Stimulated activated CD8-positive, alpha-beta memory T cell treated with anti-CD3 and anti-CD28 coated beads, Interleukin-7, amount 100 ng/mL, for 1 hour (primary cell): ENCODE measurements at places on chromosomes 2 and 18.

- DNase-seq = no peak
These were observed 252.9 kb downstream of the CLIP4 start for GRCh38 chr2:29367986-29368658.

GRCh38 chr2:231455222-231455621 lies 9.1 kb downstream of the NCL start:
- DNase-seq = no peak

DNA sequence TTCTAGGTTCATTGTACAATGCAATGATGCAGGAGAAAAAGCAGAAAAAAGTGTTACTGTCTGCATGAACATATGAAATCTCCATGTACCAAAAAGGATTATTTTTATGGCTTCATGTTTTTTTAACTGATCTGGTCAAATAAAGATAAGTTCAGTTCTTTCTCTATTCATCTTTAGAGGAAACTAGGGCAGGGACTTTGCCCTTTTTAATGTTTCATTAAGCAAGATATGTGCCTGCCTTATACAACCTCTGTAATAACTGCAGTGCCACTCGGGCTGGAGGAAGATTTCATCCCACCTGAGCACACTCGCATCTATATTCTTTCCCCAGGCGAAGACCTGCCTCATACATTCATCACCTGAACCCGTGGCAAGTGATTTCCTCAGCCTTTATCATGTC lies 157.9 kb upstream of the DDX18 start:
- DNase-seq = no peak

GRCh38 chr2:187853381-187853791 lies 299.2 kb upstream of the TFPI start:
- DNase-seq = no peak

DNA sequence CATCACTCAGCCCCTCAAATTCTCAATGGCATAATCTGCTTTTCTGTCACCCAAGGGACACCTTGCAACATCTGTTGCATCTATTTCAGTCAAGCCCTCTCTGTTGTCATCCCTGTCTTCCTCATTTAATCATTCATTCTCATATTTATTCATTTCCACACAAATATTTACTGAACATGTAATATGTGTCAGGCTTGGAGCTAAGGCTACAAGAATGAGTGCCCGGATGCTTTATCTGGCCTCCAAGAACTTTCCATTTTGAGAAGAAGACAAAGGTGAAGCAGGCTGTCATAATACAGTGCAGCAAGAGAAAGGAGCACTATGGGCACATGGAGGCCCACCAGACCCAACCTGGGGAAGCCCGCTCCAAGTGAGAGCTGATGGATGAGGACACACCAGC lies 15.6 kb downstream of the IL18RAP start:
- no peak for DNase-seq

DNA sequence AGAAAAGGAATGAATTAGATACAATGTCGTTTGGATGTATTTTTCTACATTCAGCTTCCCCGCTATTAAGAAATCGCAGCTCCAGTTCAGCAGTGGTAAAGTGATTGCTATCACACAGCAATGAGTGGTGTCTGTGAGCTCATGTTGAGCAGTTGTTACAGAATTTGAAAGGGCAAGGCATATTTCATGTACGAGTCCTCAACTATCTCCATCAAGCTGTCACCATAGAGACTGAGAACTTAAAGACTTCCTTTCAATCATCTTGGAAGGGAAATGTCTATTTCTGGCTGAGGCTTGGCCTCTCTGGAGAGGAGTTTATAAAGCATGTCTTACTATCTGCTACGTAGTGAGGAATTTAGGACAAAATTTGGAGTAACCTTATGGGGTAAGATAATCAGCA lies 24.4 kb upstream of the FAM117B start:
- no peak for DNase-seq

DNA sequence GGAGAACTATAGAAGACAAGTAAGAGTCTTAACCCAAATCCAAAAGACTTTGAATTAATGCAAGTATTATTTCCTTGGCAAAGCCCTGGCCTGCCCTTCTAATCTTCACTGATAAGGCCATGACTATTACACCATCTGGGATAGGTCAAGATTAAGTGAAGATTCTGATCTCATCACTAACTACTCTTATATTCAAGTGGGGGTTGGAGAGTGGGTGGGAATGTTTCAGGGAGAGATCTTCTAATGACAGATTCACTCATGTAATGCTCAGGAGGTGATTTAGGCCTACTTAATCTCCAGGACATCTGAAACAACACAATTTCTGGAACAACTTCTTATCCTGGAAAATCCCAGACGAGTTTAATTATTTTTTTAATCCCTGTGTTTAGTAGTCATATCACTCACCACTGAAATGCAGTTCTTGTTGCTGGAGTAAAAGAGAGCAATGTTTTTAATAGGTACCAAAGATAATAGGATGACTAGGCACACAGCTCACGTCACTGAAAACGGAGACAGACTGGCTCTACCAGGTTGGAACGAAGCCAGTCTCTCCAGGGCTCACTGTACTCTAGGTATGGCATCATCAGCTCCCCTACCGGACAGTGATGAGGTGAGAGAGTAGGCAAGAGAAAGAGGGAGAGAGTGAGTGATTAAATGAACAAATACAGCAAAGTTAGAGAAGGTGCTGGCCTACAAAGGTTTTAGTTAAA lies 133.1 kb downstream of the NCKAP5 start:
- DNase-seq = no peak

- no peak for DNase-seq
These were observed 266.1 kb downstream of the SOCS6 start for GRCh38 chr18:70554854-70555445.

GRCh38 chr2:100664021-100664755 lies 101.4 kb downstream of the PDCL3 start:
- no peak for DNase-seq

DNA sequence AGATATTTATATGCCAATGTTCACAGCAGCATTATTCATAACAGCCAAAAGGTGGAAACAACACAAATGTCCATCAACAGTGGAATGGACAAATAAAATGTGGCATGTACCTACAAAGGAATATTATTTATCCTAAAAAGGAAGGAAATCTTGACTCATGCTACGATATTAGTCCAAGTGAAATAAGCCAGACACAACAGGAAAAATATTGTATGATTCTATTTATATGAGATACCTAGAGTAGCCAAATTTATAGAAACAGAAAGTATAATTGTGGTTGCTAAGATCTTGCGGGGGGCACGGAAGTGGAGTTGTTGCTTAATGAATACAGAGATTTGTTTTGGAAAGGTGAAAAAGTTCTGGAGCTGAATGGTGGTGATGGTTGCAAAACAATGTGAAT lies 33.0 kb upstream of the CCDC150 start:
- no peak for DNase-seq

GRCh38 chr18:41324020-41324791 lies 630.8 kb upstream of the PIK3C3 start:
- DNase-seq = no peak

DNA sequence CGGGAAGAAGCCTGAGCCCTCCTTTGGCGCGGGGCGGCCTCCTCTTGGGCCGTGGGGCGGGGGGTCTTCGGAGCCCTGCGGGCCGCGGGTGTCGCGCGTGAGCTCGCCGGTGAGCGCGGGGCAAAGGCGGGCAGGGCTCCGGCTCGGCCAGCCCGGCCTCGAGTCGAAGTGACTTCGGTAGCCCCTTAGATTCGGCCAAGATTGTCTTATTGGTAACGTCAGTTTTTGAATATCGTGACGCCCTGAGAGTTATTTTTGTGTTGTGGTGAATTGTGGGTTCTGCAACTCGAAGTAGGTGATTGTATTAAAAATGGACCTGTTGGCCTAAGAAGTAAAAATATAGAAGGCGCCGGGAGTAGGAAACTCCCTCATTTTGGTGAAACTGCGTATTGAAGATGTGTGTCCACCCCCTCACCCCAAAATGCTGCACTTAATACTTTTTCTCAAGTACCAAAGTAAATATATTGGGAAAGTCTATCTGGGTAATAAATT lies 669 bp downstream of the MARCHF7 start:
- DNase-seq = no peak

DNA sequence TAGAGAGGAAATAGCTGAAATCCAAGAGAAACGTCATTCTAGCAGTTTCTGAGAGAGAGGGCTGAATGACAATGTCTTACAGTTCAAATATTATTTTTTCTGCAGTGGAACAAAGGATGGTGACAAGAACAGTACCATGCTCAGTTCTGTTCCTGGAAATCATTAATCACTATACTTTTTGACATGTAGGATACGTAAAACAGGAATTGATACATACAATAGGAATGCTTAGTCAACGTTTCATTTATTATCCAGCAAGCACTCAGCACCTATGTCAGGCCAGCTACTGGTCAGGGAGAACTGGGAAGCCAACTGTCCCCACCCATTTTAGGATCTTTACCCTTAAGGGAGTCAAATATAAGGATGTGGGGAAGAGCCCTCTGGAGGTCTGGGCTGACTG lies 114.7 kb downstream of the DHRS9 start:
- DNase-seq = no peak

DNA sequence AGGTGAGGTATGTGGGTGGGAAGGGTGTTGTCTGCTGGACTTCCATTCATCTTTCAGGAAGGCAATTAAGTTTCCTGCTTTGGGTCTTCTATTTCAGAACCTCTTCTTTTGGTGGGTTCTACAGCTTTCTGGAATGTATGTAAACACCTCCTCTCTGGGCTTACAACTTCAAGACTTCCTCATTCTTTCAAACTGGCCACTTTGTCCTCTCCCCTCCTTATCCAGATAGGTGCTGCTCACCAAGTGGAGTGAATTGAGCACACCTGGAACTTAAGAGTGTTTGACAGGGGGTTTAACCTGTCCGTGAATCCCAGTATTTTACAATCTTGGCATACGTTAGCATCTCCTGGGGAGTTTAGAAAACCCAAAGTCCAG lies 5.2 kb upstream of the MRPL33 start:
- no peak for DNase-seq

DNA sequence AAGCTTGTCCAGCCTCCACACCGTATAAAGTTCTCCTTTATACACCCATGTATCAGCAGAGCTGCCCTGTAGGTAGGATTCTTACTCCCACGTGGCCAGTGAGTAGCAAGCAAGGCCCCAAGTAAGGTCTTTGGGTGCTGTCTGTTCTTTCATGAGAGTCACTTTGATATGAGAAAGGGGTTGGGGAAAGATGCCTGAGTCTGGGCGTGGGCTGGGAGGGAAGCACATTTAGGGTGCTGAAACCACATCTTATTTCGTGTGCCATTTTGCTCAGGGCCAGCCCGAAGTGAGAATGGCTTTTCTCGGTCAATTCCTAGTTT lies 436 bp upstream of the ITPRIPL1 start:
- no peak for DNase-seq

GRCh38 chr2:84879584-84880394 lies 1.1 kb downstream of the TRABD2A start:
- DNase-seq = no peak

GRCh38 chr2:175152242-175152641 lies 15.8 kb downstream of the ATF2 start:
- DNase-seq = no peak

DNA sequence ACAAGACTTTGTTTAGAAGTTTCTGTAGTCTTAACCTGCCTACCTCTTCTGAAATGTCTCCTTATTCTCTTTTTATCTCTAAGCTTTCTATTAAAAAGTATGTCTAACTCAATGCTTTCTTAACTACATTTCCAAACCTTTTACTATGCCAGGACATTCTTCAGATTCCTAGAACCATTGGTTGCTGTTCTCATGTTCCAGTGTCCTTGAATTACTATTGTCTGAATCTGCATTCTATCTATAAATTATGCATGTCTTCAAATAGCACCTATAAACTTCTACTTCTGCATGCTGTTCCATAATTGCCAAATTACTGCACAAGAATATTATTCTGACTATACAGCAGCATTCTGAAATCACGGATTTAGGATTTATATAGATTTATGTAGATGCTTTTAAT lies 166.0 kb upstream of the VWC2L start:
- DNase-seq = no peak

DNA sequence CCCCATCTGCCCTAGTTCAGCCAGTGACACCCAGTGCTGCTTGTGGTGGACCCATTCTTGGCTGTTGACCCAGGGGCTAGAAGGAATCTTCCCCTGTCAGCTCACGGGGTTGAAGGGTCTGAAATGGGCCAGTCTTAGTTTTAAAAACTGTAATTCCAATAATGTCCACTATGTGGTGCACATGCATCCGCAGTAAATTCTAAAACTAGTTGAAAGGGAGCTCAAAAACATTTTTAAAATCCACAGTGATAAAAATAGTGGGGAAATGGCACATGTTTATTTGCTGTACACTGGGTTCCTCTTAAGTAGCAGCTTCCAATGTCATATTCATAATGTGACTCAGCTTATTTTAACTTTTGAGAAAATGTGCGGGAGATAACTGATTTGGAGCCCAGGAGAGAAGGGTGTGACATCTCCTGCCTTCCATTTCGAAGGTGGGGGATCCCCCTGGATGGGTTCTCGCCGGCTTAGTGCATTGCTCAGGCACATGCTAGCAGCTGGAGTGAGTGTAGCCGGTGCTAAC lies 32.8 kb downstream of the GRHL1 start:
- DNase-seq = no peak

- no peak for DNase-seq
These were observed 34.0 kb upstream of the SLC66A3 start for GRCh38 chr2:11121099-11121822.
